ENCODE measurements at places on chromosomes 11 and 22. TPM values are rescaled to one million over a fixed set of nuclear protein-coding genes. Genes with fewer than 3 reads are reported as not detected.

Gene TEX54
- total RNA-seq, result 0.48 TPM

Gene SMIM35
- 0.27 TPM for total RNA-seq

Gene MMP7
- total RNA-seq, result not detected

DNA sequence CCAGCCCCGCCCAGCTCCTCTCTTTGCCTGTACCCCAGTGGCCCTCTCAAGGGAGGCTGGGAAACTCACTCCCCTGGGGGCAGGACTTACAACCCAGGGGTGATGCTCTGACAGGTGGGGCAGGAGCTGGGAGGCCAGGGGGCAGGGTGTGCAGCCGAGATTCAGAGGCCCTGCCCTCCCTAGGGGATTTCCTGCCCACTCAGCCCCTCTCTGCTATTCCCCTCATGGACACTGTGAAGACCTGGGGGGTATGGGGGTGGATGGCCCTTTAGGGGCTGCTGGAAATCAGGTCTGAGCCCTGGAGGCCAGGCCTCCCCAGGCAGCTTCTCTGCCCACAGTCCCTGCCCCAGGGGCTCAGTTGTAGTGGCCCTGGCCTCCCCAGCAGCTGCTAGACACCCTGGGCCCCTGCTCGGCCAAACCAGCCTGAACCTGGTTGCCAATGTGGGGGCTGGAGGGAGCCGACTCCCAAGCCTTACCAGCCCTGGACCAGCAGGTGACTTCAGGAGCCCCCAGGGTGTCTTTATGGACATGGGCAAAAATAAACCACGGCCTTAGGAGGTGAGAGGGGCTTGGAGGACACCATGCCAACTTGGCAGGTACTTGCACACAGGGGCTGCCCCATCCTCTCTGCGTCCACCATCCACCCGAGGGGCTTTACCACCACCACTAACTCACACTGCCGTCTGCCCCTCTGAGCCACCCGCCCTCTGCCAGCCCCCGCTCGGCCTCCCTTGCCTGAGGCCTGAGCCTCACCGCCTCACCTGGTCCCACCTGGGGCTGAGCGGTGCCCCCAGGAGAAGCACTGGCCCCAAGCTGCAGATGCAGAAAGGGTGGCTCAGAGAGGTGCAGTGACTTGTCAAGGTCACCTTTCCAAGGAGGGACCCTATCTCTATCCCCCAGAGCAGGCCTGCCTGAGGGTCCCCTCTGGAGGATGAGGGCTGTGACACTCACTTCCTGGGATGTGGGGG lies 2.8 kb upstream of the PHLDA2 start:
- H3K27me3 ChIP-seq, result peaks cover 22% of the 10 kb centered on the region
- no peak for DNase-seq
- H3K4me1 ChIP-seq, result peaks cover 36% of the 10 kb centered on the region
- H3K27ac ChIP-seq, result peak overlapping the region; percentile 14

- no peak within 1 kb of the TSS for H3K4me3 ChIP-seq
- no peaks in the 10 kb centered on the region for H3K36me3 ChIP-seq
- no peaks in the 10 kb centered on the region for H3K4me1 ChIP-seq
Observed at GRCh38 chr11:77301510-77301909, at the start of gene GDPD4. Gene GDPD4 (minus strand): TSS chr11:77301686. CDS start chr11:77285137, 16,549 bp downstream.

- H3K4me3 ChIP-seq, result no peak overlapping the region
- no peaks in the 10 kb centered on the region for H3K27me3 ChIP-seq
- no peak for DNase-seq
- peaks cover 2% of the 10 kb centered on the region for H3K36me3 ChIP-seq
Observed at GRCh38 chr22:37976547-37976946, 7.8 kb downstream of the SOX10 start.

GRCh38 chr11:84788220-84788619 lies 838.9 kb downstream of the DLG2 start:
- no peaks in the 10 kb centered on the region for H3K27me3 ChIP-seq
- no peaks in the 10 kb centered on the region for H3K36me3 ChIP-seq
- no peak overlapping the region for H3K27ac ChIP-seq
- no peak overlapping the region for H3K4me3 ChIP-seq
- DNase-seq, result no peak

GRCh38 chr11:18727479-18728236 lies 1.7 kb upstream of the IGSF22 start:
- H3K27me3 ChIP-seq, result peaks cover 5% of the 10 kb centered on the region
- no peak overlapping the region for H3K27ac ChIP-seq
- no peak overlapping the region for H3K4me3 ChIP-seq
- peaks cover 5% of the 10 kb centered on the region for H3K4me1 ChIP-seq
